CD4-positive, alpha-beta T cell treated with Interleukin-4 for 4 hours (primary cell): ENCODE measurements at places on chromosomes 11 and 22.

DNA sequence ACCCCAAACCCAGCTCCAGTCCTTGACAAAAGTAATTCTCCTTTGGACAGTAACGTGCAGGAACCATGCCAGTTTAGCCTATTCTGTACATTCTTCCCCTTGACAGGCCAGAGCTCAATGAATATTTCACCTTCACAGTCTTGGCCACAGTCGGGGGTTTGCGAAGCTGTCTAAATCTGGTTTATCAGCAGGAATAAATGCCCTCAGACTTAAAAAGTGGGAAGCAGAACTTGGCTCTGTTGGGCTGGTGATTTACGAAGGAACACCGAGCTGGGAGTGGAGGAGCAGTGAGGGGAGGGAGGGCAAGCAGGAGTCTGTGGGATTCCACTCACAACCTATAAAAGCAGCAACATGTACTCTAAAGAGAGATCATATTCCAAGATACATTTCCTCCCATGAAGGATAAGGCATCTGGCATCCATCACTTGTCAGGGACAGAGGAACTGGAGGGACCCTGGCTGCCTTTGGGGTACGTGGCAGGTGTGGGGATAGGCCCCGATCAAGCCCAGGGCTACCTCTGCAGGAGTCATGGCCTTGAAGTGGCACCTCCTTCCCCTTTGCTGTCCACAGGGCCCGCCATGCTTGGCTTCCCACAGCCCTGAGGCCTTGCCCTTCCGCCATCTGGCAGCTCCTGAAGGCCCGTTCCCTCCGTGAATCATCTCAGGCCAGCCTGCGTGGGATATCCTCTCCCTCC is 154.3 kb downstream of the ADAMTS15 start:
- DNase-seq: no peak

GRCh38 chr22:30802202-30803166 is 107.8 kb downstream of the OSBP2 start:
- peak; percentile 39 for DNase-seq

- DNase-seq: no peak
Observed at GRCh38 chr11:8365216-8365941, 101.7 kb upstream of the LMO1 start.

DNA sequence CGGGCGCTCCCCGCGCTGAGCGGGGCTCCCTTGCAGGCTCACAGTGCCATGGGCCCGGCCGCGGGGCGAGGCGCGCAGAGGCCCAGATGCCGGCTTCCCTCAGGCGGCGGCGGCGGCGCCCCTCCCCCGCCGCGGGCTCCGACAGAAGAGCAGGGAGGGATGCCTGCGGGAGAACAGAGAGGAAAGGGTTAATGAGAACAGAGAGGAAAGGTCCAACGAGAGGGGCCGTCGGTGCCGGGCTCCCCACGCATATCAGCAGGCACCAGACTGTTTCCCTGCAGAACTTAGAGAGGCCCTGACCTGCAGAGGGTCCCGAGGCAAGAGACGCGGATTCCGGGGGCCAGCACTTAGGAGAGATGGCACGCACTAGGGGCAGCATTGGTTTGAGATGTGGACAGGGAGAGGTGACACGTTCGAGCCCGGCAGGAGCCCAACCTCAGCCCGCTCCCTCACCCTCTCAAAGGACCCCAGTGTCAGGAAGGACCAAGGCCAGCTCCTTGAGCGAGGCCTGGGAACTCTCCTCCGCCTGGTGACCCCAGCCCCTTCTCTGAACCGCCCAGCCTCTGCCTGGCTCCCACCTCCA is 9.1 kb downstream of the NRXN2 start:
- no peak for DNase-seq

GRCh38 chr11:10998674-10999073 is 140.8 kb upstream of the ZBED5 start:
- DNase-seq: no peak

GRCh38 chr11:131592152-131592551 is 221.7 kb downstream of the NTM start:
- no peak for DNase-seq

DNA sequence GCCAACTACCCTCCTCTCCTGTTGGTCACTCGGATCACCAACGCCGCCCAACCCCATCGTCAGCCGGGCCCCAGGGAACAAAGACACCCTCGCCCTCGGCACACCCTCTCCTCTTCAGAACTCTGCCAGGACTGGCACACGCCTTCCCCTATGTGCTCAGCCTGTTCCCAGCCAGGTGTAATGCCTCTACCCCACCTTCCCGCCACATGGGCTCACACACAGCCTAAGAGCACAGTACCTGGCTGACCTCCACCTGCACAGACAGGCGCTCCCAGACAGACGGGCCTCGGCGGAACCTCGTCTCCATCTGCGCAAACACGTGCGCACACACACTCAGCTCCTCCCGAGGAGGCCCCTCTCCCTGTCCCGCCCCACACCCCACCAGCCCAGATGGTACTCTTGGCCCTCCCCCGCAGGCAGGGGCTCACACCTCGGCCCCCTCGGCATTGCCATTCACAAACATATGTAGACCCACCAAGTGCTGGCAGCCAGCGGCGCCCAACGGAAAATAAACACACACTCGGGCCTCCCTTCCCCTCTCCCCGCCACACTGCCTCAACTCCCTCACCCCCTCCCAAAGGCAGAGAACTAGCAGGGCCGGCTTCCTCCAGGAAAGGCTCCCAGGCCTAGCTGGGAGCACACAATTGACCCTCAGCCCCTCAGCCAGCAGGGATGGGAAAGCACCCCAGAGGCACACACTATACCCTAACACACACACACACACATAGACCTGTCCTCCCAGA is 8.5 kb downstream of the ELFN2 start:
- no peak for DNase-seq

DNA sequence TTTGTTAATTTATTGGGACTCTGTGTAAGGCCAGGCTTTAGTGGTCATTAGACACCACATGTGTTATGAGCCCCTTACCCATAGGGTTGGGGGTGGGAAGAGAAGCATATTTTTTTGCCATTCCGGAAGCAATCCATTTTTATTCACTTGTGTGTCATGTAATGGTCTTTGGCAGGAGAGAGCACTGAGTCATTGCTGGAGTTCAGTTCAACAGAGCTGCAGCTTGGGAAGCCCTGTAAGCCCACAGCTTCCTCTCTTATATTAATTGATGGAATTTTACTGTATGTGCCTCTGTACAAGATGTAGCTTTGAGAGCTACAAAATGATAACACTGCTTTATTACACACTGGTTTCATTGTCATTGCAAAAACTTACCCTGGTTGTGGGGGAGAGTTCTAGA is 177.3 kb upstream of the SORL1-AS1 start:
- DNase-seq: no peak

GRCh38 chr11:127693686-127694085 is 693.1 kb upstream of the KIRREL3 start:
- DNase-seq: no peak

- DNase-seq: peak; percentile 46
Observed at GRCh38 chr11:128520888-128521681, 66.3 kb downstream of the ETS1 start.

GRCh38 chr22:44291674-44292360 is 20.9 kb downstream of the SHISAL1 start:
- DNase-seq: no peak

- no peak for DNase-seq
Observed at GRCh38 chr11:8564526-8564925, 29.5 kb downstream of the STK33 start.

GRCh38 chr11:16912692-16913111 is 101.5 kb downstream of the PLEKHA7 start:
- DNase-seq: no peak

DNA sequence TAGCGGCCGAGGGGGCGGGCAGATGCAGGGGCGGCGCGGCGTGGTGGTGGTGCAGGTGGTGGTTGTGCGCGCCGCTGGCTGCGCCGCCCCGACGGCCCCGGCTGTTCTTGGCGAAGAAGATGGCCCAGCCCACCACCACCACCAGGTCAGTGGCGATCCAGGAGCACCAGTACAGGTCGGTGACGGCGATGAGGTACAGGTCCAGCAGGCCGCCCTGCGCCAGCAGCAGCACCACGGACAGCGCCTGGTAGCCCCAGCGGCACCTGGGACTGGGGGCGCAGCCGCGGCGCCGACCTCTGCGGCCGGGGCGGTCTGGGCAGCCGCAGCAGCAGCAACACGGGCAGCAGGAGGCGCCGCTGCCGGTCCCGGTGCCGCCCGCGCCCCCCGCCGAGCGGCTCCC is 879 bp downstream of the TMEM121B start:
- peak; percentile 42 for DNase-seq

GRCh38 chr22:26658671-26659478 is 1.5 kb downstream of the MIAT start:
- DNase-seq: peak; percentile 88

DNA sequence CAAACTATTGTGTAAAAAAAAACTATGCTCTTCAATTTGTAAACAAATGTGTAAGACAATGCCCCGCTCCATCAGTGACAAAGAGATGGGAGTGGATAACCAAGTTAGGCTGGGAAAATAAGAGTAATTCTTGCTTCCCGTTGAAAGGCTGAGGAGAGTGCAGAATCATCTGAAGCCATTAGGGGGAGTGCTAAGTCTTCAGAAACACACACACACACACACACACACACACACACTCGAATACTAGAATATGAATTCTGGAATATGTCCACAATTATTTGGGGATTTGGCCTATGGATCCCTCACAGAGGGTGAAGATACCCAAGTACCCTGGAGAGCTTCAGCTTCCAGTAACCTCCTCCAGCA is 27.8 kb upstream of the ROBO3 start:
- DNase-seq: peak; percentile 4

DNA sequence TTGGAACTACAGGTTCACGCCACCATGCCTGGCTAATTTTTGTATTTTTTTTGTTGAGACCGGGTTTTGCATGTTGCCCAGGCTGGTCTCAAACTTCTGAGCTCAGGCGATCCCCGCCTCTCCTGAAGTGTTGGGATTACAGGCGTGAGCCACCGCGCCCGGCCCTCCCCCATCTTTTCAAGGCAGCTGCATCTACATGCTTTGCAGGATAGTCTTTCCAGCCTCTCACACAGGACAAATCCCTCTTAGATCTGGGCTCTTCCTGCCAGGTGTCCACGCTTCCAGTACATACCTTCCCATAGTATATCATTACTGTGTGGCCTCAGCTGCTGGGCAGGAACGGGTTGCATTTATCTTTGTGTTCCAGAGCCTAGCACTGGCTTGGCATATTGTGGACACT is 49.7 kb downstream of the C11orf96 start:
- DNase-seq: no peak

- no peak for DNase-seq
Observed at GRCh38 chr11:521177-521688, 14.1 kb downstream of the HRAS start.

GRCh38 chr11:70063121-70063520 is 15.0 kb upstream of the ANO1 start:
- no peak for DNase-seq

DNA sequence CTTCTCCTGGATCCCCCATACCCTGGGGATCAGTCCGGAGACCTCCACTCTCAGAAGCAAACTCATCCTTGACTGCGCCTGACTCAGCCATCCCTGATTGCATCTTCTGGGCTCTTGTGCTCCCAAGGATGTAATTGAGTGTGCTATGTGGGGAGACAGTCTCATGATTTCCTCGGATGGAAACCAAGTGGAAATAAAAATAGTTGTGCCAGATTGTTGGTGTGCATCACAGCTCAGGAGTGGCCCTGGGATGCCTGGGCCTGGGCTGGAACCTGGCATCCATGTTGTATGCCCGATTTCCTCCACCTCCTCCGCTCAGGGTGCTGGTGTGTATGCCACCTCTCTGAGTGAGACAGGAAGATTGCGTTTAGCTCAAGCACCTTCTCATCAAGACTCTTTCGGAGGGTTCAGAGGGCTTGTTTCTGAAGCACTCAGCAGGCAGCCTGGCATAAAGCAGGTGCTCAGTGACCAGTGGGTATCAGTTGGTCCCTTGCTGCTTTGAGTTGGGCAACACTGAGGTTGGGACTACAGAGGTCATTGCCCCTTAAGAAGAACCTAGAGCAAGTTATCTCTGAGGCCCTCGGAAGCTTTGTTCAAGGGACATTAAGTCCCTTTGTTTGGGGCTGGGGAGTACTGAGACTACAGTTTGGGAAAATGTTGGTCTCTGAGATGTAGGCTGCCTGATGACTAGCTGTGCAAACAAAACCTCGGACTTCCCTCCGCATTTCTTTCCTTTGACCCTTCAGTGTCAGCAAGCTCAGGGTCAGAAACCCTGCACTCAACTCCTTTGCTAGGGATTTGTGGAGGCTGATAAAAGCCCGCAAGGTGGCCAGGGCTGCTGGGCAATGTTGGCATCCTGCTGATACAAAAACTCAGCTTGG is 24.8 kb upstream of the MICAL2 start:
- no peak for DNase-seq

DNA sequence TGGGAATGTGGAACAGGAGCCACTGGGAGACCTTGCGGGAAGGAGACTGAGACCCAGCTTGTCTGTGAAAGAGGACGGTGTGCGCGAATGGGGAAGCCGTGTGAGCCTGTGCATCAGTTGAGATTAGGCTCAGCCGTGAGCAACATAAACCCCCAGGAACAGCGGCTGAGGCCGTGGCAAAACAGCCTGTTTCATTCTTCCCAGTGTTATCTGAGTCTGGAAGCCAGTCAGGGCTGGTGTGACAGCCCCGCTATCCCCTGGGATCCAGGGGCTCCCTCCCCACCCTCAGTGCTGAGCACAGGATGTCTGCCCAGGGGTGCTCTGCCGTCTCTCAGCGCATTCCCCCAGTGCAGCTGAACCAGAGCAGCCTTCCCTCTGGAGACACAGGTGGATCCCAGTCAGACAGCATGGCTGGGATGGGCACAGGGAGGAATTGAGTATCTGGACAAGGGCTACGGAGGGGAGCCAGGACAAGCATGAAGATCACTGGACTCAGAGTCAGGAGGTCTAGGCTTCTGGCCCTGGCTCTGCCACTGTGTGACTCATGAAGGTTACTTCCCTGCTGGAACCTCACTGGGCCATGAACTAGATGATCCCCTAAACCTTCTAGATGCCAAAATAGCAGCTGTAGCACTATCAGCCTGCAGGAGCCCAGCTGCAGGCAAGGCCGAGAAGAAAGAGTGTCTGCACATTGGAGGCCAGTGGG is 8.6 kb downstream of the OAF start:
- DNase-seq: no peak

DNA sequence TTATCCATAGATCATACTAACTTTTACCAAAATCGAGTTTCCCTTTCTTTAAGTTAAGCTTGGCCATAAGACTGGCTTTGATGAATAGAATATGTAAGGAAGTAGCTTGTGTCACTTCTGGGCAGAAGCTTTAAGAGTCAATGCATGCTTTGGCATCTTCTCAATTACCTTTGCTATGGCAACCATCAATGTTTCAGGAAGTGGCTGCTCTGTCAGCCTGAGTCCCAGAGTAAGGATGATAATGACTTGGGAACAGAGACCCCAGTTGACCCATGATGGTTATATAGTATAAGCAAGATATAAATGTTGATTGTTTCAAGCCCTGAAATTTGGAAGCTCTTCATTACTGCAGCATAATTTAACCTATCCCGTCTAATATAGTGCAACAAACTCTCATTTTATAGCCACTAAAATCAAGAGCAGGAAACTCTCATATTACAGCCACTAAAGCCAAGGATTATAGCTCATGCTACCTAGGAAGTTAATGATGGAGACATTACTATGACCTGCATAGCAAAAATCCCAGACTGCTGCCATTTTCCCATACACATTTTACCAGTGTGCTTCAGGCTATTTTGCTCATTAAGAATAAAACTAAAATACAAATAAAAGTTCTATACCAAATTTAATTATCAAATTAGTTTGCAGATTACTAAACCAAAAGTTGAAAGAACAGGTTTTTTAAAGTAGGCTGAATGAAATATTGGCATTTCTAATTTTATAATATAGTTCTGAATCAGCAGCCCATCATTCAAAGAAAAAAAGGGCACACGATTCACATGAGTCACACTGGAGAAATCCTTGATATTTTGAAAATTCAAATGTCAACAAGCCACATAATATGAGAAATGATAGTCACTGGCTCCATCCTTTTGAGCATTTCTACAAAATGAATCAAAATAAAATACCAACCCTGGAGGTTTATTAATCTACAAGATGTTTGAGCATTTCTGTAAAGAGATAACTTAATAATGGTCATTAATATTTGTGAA is 23.8 kb downstream of the FSHB start:
- no peak for DNase-seq
